ENCODE measurements at places on chromosomes 13 and 19.
A peak's percentile ranks its signal among the peaks of the same experiment; 100 is the strongest.

- no peak for DNase-seq
Measured at GRCh38 chr13:102972191-102972590, 94.0 kb downstream of the SLC10A2 start.

- no peak for DNase-seq
Measured at GRCh38 chr13:38998739-38999138, 8.1 kb upstream of the STOML3 start.

- no peak for DNase-seq
Measured at GRCh38 chr13:45678282-45678681, 23.8 kb upstream of the CBY2 start.

GRCh38 chr13:24662195-24663088 is 17.8 kb upstream of the ATP12A start:
- DNase-seq, result no peak

- no peak for DNase-seq
Measured at GRCh38 chr13:51291341-51291740, 48.1 kb upstream of the SERPINE3 start.

GRCh38 chr19:16168465-16169081 is 4.8 kb downstream of the CIB3 start:
- no peak for DNase-seq

GRCh38 chr13:30463787-30464495 is 1.8 kb downstream of the HMGB1 start:
- peak; percentile 76 for DNase-seq

DNA sequence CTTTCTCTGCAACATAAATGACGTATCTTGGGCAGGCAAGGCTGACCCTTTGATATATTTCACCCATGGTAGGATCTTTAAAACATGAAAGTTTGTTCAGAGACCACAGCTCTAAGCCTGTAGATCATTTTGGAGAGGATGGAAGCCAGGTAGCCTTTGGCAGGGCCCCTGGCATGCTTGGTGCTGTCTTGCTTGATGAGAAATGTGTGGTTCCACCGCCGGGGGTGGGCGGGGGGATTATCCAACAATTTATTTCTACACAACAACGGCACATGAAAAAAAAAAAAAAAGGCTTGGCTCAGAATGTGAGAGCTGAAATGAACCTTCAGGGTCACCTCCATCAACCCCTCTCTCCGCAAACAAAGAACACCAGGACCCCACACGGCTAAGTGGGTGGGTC is 112.9 kb upstream of the MBNL2 start:
- DNase-seq, result no peak

GRCh38 chr13:109652531-109652930 is 133.9 kb downstream of the IRS2 start:
- no peak for DNase-seq

DNA sequence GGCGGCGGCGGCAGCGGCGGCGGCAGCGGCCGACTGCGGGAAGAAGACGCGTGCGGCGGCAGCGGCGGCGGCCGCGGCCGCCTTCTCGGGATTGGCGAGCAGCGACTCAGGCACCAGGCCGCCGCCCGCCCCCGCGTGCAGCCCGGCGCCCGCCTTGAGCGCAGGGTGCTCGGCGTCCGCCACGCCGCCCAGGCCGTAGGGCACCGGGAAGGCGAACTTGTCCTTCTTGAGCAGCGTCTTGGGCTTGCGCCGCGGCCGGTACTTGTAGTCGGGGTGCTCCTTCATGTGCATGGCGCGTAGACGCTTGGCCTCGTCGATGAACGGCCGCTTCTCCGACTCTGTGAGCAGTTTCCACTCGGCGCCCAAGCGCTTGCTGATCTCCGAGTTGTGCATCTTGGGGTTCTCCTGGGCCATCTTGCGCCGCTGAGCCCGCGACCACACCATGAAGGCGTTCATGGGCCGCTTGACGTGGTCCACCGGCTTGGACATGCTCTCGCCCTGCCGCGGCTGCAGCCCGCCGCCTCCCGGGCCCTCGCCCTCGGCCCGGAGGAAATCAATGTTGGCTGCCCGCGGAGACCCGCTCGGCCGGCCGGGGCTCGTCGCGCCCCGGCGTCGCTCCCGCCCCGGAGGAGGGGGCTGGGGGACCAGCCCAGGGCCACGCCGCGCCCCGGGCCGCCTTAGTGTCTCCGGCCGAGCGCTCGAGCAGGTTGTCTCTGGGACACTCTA is 621 bp downstream of the SOX21 start:
- DNase-seq, result peak; percentile 63

GRCh38 chr13:75637181-75637750 is 1.1 kb downstream of the LMO7 start:
- DNase-seq, result no peak

DNA sequence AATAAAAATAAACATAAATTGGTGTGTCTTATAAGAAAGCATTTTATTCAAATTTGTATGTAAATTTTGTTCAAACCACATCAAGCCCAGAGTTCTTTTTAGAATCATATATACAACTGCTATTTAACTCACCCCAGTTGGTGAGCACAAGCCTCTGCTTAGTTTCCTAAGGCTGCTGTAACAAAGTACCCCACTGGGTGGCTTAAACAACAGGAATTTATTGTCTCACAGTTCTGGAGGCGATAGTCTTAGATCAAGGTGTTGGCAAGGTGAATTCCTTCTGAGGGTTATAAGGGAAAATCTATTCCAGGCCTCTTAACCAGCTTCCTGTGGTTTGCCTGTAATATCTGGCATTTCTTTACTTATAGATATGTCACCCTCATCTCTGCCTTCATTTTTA is 1133.5 kb downstream of the OLFM4 start:
- DNase-seq, result no peak

GRCh38 chr13:74372511-74372910 is 238.3 kb upstream of the KLF12 start:
- no peak for DNase-seq

DNA sequence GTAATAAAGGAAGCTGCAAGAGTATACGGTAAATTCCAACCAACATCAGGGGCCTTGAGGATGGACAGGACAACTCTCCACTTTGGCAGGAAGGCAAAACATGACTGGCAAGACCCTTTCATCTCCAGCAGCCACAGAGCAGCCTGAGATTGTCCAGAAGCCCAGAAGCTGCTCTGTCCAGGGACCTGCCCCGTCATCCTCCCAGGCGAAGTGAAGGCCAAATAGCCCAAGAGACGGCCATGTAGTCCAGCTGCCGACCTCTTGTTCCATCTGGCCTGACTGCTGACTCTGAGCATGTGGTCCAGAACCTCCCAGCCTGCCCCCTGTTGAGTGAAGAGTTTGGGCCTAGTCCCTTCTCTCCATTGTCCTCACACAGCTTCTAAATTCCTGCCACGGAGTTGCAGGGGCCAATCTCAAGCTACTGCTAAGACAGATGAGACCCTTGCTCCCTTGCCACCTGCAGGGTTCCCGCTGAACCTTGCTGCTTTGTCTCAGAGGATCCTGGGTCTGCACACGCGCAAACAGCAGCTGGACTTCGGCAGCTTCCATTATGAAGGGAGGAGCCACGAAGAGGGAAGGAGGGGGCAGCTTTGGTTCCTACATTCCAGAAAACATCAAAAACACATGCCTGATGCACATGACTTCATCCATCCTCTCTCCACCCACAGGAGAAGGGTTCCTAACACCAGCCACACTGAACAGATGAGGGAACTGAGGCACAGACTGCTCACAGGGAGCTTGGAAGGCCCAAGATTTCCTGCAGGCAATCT is 196.9 kb downstream of the KATNAL1 start:
- DNase-seq, result peak; percentile 66

- no peak for DNase-seq
Measured at GRCh38 chr19:1066748-1067340, at the start of gene ARHGAP45. ARHGAP45 (plus strand) TSS chr19:1067167; CDS start chr19:1067406, 239 bp downstream.

DNA sequence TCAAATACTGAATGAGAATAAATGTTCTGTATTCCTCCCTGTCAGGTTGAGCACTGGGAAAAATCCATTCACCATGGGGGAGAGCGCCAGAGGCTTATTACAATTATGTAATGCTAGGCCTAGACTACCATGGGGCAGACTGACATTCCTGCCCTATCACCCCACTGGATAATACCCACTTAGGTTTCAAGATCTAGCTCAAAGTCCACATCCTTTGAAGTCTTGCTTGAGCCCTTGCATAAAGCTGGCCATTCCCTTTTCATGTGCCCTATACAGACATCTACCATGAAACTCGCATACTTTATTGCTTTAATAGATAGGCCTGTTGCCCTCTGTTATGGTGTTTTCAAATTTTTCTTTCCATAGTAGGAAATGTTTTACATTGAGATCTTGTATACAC is 149.3 kb downstream of the RGCC start:
- DNase-seq, result no peak

DNA sequence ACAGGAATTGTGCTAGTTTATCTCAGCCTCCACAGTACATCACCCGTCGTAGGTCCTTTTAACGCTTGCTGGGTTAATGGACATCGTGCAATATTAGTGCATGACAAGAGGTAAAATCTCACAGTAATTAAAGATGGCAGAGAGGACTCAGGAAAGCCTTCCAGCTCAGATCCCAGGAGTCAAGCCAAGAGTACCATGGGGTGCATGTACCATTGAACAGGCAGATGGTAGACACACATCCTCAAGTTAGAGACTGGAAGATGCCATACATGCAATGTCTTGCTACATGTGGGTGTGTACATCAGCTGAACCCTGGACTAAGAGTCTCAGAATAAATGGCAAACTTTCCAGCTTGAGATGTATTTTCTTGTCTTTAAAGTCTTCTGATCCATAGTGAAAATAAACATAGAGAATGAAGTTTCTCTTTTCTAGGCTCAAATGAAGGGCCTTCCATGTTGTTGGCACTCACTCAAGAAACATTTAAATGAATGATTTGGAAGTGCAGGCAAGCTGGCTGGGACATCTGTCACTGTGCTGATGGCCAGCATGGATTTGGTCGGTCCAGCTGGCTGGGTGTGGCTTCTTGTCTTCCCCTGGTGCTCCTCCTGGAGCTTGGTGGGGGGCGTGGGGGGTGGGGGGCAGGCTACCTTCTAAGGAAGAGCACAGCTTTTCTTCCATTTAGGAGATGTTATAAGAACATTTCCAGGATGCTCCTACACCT is 290.9 kb upstream of the MAB21L1 start:
- DNase-seq, result no peak

DNA sequence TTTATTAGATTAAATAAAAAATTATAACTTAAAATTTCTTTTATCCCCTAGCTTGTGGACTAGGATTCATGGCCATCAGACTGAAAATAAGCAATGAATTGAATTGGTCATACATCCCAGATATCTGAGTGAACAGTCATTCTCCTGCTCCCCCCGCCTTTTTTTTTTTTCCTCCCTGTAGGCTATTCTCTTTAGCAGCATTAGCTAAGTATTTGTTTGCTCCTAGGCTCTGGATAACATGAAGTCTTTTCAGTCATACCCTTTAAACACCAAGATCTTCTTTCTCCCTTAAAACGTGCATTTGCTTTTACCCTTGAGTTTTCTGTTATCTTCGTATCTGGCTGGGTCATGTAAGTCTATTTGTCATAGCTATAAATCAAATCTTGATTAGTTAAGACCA is 866.7 kb upstream of the SPRY2 start:
- no peak for DNase-seq

DNA sequence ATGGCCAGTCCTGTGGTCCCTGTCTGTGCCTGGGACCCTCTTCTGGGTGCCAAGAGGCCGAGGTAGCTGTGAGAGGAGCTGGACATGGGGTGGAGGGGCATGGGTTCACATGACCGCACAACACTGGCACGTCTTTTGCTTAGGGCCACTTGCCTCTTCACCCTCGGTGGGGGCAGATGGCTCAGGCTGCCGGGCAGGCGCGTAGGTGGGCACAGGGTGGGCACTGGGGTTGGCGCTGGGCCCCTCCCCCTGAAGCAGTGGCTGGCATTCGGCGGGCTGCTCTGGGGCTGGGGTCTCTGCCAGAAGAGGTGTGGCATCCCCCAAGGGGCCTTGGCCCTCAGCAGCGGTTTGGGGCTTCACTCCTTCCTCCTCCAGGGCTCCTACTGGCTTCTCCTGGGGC is 8.4 kb downstream of the PALM3 start:
- no peak for DNase-seq

- no peak for DNase-seq
Measured at GRCh38 chr13:80337288-80338081, 3.4 kb downstream of the SPRY2 start.

DNA sequence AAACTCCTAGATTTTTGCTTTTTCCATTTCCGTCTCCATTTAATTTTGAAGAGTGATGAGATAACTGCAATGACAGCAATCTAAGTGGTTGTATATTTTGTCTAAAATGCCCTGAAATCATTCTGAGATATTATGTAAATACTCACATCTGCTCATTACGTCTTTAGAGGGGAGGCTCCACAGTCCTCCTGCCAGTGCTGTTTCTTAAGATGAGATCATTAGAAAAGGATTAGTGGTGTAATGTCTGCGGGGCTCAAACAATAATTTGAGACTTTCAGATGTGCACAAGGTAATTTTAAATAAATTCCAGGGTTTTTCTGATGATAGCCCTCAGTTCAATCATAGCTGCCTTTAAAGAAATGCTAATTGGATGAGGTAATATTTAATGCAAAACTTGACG is 437.9 kb downstream of the FOXO1 start:
- DNase-seq, result no peak

GRCh38 chr19:49746206-49746958 is 16.7 kb downstream of the TSKS start:
- DNase-seq, result peak; percentile 78

GRCh38 chr13:108357228-108357627 is 87.7 kb downstream of the TNFSF13B start:
- DNase-seq, result no peak

DNA sequence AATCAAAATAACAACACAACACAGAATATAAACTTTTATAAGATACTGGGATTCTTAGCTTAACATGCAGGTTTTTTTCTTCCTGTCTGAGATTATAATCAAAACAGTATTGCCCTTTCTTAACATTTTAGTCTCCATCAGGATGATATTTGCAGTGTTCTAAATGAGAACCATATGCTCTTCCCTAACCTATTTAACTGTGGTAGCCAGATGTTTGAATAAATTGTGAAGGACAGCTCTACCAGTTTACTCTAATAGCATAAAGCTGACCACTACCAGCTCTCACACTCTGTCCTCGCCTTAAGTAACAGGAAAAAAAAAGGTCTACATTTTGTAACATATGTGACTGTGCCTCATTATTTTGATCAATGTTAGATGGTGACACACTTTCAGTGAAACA is 618.7 kb upstream of the SGCG start:
- no peak for DNase-seq

DNA sequence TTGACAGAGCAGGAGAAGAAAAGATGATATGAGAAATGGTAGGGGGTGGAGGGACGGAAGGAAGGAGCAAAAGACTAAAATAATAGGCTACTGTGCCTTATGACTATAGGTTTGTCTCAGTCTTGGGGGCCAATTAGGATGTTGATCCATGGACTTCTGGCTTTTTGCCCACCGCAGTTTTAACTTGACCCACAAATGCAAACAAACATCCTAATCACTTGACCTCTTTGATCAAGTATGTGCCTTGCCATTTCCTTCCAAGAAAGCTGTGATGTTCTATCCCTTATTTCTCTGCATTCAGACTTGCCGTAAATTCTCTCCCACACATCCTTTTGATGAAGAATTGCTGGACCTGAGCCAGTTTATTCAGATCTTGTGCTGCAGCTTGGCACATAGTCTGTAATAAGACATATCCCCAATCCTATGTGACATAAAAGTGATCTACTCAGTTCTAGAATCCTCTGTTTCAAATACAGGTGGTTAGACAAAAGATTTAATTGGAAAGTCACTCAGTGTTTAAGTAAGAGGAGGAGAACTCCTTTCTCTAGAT is 62.8 kb downstream of the TPT1 start:
- no peak for DNase-seq

- DNase-seq, result no peak
Measured at GRCh38 chr19:41811036-41811435, 14.6 kb downstream of the CEACAM3 start.
